ENCODE measurements at places on chromosomes 6 and 20. TPM values are rescaled to one million over a fixed set of nuclear protein-coding genes. Genes with fewer than 3 reads are reported as not detected.

PLA2G7 gene
- total RNA-seq, result not detected

ADAM33 gene
- total RNA-seq, result not detected

- H3K36me3 ChIP-seq, result no peaks in the 10 kb centered on the region
- no peak for DNase-seq
- H3K27ac ChIP-seq, result no peak overlapping the region
Measured at GRCh38 chr6:6713657-6714056, 125.1 kb downstream of the LY86 start.

GRCh38 chr6:54194067-54194466 is 82.8 kb downstream of the MLIP start:
- DNase-seq, result no peak
- no peaks in the 10 kb centered on the region for H3K36me3 ChIP-seq
- H3K4me1 ChIP-seq, result no peaks in the 10 kb centered on the region
- no peak overlapping the region for H3K4me3 ChIP-seq

- H3K27ac ChIP-seq, result peak overlapping the region; percentile 50
- no peak overlapping the region for H3K4me3 ChIP-seq
- peaks cover 54% of the 10 kb centered on the region for H3K4me1 ChIP-seq
- peaks cover 9% of the 10 kb centered on the region for H3K36me3 ChIP-seq
Measured at GRCh38 chr6:89347825-89348224, 4.7 kb downstream of the UBE2J1 start.

- peaks cover 26% of the 10 kb centered on the region for H3K27me3 ChIP-seq
- DNase-seq, result no peak
- H3K36me3 ChIP-seq, result no peaks in the 10 kb centered on the region
- no peak overlapping the region for H3K4me3 ChIP-seq
- no peak overlapping the region for H3K27ac ChIP-seq
Measured at GRCh38 chr6:168106633-168107005, 27.6 kb upstream of the FRMD1 start.

DNA sequence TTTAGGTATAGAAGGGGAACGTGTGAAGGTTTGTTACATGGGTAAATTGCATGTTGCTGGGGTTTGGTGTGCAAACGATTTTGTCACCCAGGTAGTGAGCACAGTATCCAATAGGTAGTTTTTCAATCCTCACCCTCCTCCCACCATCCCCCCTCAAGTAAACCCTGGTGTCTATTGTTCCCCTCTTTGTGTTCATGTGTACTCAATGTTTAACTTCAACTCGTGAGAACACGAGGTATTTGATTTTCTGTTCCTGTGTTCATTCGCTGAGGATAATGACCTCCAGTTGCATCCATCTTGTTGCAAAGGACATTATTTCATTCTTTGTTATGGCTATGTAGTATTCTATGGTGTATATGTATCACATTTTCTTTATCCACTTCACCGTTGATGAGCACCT is 11.6 kb upstream of the VNN1 start:
- H3K4me1 ChIP-seq, result peaks cover 20% of the 10 kb centered on the region
- no peaks in the 10 kb centered on the region for H3K36me3 ChIP-seq
- no peak for DNase-seq

- H3K27me3 ChIP-seq, result no peaks in the 10 kb centered on the region
- peaks cover 34% of the 10 kb centered on the region for H3K4me1 ChIP-seq
- peaks cover 53% of the 10 kb centered on the region for H3K36me3 ChIP-seq
Measured at GRCh38 chr20:35055445-35056276, 36.9 kb downstream of the TRPC4AP start.

DNA sequence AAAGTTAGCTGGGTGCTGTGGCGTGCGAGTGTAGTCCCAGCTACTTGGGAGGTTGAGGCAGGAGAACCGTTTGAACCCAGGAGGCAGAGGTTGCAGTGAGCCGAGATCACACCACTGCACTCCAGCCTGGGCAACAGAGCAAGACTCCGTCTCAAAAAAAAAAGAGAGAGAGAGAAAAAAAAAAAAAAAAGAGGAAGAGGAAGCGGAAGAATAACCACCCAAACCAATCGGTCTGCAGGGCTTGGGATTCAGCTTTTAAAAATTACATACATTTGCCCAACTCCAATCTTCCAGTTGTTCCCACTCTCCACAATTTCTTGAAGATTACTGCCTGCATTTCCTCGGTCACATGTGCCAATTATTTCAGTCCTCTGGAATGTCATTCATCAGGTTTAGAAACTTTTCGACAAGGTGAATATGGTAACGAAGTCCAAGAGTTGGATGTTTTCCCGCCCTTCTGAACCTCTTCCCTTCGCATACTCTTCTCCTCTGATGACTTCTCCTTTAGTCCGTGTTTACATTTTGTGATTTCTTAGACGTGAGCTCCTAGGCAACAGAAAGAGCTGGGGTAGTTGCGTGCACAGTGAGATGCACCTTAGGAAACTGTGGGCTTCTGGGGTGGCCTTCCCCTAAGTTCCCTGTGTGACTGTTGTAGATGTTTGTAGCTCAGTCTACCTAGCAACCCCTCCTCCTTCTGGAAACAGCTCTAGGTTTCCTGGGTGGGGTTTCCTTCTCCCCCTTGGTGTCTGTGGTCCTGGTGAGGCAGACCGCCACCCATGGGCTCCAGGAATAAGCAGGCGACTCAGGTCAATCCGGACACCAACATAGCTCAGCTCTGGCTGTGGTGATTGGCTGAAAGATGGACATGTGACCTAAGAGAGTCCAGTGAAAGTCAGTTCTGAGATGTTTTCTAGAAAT is 63.0 kb upstream of the NCOA3 start:
- no peaks in the 10 kb centered on the region for H3K36me3 ChIP-seq
- H3K4me3 ChIP-seq, result no peak overlapping the region
- H3K27ac ChIP-seq, result peak overlapping the region; percentile 37
- H3K27me3 ChIP-seq, result peaks cover 1% of the 10 kb centered on the region

DNA sequence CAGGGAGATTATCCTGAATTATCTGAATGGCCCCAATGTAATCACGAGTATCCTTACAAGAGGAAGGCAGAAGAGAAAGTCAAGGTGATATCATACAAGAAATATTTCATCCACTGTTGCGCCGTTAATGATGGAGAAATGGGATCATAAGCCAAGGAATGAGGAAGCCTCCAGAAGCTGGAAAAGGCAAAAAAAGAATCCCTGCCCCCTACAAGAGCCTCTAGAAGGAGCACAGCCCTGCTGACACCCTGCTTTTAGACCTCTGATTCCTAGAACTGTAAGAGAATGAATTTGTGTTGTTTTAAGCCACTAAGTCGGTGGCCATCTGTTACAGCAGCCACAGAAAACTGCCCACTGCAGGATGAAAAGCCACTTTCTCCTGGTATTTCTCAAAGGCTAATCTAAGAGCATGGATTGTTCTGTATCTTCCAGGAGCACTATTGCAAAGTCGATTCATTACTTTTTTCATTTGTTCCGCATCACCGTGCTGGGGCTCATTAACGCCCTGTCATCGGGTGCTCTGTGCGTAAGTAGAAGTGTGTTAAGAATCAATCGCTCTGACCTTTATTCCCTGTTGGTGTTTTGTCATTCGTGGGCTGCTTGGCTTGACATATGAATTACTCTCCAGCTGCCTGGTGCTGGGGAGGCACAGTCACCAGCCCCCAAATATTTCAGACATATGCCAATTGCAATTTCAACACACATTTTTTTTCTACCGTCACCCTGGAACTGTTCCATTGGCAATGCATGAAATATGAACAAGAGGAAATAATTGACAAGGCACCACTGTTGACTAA is 117.0 kb downstream of the PCSK2 start:
- H3K36me3 ChIP-seq, result no peaks in the 10 kb centered on the region
- no peaks in the 10 kb centered on the region for H3K27me3 ChIP-seq
- no peak for DNase-seq
- H3K4me3 ChIP-seq, result no peak overlapping the region
- H3K27ac ChIP-seq, result no peak overlapping the region

DNA sequence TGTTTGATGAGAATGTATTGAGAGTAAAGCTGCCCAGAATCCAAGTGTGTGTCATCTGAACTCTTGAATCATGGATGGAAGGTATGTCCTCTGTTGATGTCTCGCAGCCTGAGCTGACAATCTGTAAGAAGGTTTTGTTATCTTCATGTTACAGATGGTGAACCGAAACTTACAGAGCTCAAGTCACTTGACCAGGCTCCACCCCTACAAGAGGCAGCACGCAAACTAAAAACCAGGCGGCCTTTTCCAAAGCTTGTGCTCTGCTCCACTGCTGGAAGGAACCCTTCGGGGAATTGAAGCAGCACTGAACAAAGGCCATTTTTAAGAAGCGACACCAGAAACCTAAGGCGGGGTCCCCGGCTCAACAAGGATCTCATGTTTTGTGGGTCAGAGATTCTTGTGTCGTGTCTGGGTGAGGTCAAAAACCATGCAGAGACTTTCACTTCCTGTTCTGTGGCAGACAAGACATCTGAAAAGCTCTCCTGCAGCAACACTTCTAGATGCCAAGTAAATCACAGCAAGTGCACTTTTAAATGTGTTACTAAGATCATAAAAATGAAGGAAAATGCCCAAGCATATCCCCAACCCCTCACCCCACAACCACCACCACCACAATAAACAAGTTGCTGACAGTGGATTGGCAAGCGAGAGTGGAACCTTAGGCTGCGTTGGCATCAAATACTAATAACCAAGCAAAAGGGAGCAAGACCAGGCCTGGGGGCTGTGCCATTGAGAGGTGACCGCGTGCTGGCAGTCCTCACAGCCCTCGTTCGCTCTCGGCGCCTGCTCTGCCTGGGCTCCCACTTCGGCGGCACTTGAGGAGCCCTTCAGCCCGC is 27.3 kb downstream of the NQO2 start:
- peak overlapping the region; percentile 62 for H3K4me3 ChIP-seq
- H3K27me3 ChIP-seq, result no peaks in the 10 kb centered on the region
- H3K36me3 ChIP-seq, result peaks cover 9% of the 10 kb centered on the region

- H3K36me3 ChIP-seq, result peaks cover 29% of the 10 kb centered on the region
- H3K27ac ChIP-seq, result no peak overlapping the region
- H3K4me1 ChIP-seq, result peaks cover 14% of the 10 kb centered on the region
- no peaks in the 10 kb centered on the region for H3K27me3 ChIP-seq
Measured at GRCh38 chr6:143135797-143136561, 75.3 kb downstream of the AIG1 start.

DNA sequence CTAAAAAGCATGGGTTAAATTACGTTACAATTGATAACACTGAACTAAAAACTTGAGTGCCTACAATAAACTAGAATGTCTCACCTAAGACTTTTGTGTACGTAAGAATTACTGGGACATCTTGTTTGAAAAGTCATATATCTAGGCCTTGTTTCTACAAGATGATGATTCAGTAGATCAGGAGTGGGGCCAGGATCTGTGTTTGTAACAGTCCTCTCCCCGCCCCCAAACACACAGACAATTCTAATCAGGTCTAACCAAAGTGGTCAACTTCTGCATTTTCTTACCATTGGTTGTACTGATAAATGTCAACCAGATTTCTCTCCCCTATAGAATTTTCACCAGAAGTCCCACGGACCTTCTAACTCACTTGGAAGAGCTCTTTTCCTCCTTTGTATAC is 56.9 kb downstream of the RAMACL start:
- no peaks in the 10 kb centered on the region for H3K27me3 ChIP-seq
- H3K36me3 ChIP-seq, result no peaks in the 10 kb centered on the region
- no peak for DNase-seq
- H3K4me3 ChIP-seq, result no peak overlapping the region
- H3K4me1 ChIP-seq, result no peaks in the 10 kb centered on the region
